ENCODE measurements at places on chromosomes 6 and 20.

DNA sequence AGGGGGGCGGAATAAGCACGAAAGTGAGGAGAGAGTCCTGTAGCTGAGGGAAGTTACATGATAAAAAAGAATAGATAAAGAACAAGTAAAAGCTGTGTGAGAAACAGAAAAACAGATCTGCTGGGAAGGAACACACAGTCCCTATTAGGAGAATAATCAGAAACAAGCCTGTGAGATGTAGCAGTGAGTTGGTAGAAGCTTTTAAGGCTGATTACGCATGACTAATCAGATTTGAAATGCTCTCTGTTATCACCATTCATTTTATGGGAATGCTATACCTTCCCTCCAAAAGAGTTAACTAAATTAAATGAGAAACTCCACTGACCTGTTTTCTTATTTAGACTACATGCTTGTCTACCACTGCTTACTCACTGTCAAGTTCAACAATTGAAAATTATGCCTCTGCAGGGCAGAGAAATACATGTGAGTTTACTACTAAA, 15.8 kb downstream of the REPS1 start:
- DNase-seq: no peak

GRCh38 chr6:25640446-25640845, 11.6 kb upstream of the SCGN start:
- DNase-seq: no peak

DNA sequence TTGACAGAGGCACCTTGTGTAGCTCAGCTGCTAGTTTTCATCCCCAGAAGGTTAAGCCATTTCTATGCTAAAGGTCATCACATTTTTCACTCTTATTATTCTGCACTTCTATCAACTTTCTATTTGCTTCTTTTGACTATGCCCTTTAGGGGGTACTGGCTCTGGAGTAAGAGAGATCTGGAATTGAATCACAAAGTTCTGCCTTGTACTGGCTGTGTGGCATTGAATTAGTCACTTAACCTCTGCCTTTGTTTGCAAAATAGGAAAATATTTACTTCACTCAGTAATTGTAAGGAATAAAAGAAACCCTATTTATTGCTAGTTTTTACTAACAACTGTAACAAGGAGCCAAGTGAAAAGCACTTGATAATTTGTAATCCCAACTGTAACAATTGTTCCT, 56.8 kb upstream of the MTRF1L start:
- DNase-seq: no peak

DNA sequence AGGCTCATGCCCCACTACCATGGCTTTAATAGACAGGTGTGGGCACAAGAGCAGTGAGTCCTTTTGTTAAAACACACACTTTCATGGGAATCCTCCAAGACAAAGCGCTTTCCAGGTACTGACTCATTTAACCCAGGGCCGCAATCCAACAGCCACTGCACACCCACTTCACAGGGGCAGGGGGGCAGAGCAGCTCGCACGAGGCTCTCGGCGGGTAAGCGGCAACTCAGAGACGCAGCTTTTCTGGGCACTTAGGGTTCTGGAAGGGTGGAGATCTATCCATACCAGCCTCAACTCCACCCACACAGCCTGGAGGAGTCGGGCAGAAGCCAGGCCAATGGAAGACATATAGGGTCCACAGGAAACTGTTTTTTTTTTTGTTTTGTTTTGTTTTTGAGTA, 28.6 kb downstream of the PSMG4 start:
- no peak for DNase-seq

- no peak for DNase-seq
These were observed 9.3 kb upstream of the EDN1 start for GRCh38 chr6:12280902-12281301.

GRCh38 chr6:73418081-73418741, 23.6 kb downstream of the DDX43 start:
- no peak for DNase-seq

DNA sequence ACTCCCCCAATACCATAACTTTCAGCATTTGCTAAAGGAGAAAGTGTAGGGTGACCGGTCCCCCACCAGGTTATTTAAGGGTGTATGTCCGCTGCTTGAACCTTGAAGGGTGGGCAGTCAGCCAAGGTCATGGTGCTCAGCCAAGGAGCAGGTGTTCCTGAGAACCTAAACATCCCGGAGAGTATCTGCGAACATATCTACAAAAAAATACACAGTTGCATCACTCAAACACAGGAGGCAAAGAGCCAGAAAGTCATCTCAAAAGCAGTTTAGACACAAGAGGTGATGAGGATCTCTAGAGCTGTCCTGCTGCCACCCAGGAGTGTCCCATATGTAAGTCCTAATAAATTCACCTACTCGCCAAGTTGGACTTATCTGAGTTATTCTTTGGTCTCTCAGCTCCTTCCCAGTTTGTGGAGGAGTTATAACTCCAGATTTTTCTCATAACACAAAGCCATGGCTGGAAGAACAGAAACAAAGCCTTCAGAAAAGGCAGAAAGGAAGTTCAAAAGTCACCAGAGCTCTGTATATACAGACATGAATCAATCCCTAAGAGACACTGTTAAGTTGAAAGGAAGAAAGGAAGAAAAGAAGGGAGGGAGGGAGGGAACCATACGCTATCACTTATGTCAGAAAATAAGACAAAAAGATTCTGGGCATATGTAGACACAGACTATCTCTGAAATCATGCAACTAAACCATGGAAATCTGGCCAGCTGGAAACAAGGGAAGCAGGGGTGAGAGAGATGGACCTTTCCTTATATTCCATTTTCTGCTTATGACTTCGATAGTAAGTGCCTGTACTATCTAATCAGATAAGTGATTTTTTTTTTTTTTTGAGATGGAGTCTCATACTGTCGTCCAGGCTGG, 11.3 kb downstream of the MBOAT1 start:
- DNase-seq: no peak

DNA sequence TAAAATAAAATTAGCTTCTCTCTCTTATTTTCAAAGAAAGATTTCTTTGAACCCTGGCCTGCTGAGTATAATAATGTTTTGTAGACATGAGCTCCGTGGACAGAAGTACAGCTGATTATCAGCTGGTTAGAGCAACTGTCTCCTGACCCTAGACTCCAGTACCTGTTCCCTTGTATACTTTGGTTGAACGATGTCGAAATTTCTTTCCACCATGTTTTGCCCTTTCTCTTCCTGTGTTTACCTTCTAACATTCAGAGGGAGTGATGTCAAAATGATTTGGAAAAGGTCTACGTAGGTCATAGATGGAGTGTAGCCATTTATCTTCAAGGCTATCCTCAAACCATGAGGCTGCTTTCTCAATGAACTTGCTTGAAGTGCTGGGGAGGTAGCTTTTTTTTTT, 16.8 kb upstream of the ADTRP start:
- no peak for DNase-seq

GRCh38 chr20:54661880-54662465, 186.6 kb downstream of the DOK5 start:
- no peak for DNase-seq

- no peak for DNase-seq
These were observed 180.1 kb downstream of the JARID2 start for GRCh38 chr6:15425947-15426346.

DNA sequence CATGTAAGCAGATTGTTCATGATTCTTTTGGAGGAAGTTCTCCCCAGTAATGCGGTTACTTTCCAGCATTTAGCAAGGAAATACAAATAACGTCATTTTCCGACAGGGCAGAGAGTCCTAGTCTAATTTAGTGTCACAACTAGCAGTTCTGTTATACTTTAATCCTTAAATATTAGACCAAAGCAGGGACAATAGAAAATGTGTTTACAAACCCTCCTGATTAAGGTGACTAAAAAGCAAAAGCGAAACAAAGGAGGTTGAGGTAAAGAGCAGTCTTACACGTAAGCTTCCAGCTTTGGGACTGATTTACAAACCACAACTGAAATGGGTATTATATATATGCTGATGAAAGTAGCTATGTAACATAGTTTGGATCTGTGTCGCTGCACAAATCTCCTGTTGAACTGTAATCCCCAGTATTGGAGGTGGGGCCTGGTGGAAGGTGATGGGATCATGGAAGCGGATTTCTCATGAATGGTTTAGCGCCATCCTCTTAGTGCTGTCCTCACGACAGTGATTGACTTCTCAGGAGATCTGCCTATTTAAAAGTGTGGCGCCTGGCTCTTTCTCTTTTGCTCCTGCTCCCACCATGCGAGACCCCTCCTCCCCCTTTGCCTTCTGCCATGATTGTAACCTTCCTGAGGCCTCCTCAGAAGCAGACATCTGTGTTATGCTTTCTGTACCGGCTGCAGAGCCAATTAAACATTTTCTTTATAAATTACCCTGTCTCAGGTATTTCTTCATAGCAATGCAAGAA, 81.9 kb downstream of the PLCB1 start:
- DNase-seq: no peak

- no peak for DNase-seq
These were observed 168.0 kb downstream of the OTOR start for GRCh38 chr20:16916165-16916564.

DNA sequence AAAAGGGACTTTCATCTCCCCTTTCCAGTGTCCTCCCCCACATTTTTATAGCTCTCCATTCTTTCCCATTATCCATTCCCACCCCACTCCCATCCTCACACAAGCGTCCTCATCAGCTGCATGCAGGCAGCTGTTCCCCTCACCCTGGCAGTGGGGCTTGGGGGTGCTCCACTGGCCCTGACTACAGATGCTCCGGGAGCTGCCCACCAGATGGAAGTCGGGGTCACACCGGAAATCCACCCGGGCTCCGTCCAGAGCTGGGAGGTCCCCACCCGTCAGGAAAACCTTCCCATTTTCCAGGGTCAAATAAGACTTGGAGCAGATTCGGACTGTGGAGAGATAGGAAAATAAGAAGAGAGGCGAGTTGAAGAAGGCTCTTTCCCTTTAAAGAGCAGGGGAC, 2.7 kb downstream of the GABBR1 start:
- DNase-seq: no peak

DNA sequence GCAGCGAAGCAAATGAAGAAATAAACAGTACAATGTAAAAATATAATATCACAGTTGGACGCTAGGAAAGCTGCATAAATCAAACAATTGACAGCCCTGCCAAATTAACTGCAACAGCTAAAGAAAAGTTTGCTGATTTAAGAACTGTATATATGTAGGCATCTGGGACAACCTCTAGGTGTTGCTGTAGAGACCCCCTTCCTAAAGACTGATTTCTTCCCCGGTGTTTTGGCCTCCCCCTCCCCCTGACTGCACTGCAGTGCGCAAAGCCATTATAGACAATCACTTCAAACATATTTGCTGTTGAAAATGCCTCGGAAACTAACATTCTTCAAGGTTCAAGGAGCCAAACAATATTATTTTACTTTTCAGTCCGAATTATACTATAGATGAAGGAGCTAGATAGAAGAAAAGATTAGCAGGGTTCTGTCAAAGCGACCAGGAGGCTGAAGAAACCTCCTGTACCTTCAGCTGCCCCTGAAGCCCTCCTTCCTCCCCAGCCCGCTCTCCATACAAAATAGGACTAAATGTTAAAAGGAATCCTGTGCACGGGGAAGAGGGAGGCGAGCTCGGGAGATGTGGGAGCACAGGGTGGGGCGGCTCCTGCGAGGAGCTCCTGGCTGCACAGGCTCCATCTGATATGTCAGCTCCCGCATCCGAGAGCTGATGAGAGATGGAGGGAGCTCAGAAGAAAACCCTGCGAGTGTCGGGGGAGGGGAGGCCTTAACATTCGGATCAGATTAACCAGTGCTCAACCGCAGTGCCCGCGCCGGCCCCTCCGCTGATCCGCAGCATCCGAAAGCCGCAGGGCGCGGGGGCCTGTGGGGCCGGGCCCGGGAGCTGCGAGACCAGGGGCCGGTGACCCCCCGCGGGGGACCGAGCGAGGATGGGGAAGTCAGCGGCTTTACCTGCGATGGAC, 822 bp downstream of the ELOVL4 start:
- no peak for DNase-seq

GRCh38 chr6:41682056-41682477, 43.8 kb downstream of the MDFI start:
- DNase-seq: peak; percentile 74

DNA sequence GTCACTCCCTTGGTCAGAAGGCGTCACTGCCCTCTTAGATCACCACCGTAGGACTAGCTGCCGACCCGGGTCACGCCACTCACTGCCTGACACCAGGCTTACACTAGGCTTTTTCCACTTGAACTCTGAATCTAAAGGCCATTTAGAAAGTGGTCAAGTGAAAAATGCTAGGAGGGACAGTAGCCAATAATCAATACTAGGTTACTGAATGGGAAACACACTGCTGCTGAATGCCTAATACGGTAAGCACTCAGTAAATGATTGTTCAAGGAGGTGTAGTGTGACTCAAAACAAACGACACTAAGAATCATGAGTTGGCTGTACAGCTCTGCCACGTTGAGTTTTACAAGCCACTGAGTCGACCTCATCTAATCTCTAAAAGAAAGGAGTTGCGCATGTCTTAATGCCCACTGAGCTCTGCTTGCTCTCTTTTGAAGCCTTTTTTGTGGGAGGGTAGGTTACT, 760 bp upstream of the IBTK start:
- DNase-seq: no peak

- DNase-seq: no peak
These were observed 217.4 kb upstream of the ECI2 start for GRCh38 chr6:4352731-4353130.

- no peak for DNase-seq
These were observed 1.4 kb upstream of the KIFC1 start for GRCh38 chr6:33390173-33390572.
